ENCODE measurements at places on chromosomes 6 and 20.

GRCh38 chr6:148225871-148226270, 116.8 kb upstream of the SASH1 start:
- no peak for DNase-seq

- no peak for DNase-seq
Observed at GRCh38 chr6:36499918-36500317, 47.4 kb downstream of the STK38 start.

DNA sequence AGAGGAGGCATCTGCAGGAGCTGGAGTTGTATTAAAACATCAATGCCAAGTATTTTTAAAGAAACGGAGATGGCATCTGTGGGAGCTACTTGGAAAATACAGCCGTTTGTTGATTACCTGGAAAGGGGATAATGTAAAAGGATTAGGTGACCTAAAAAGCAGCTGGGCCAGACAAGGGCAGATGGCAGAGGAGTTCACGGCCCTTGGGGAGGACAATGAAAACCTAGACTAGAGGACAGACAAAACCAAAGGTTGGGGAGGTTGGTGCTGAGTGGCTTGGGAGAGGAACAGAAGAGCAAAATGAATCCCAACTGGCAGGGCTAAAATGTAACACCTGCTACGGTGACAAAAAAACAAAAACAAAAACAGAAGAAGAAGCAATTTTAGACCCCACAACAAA, 260.5 kb upstream of the JARID2 start:
- no peak for DNase-seq

DNA sequence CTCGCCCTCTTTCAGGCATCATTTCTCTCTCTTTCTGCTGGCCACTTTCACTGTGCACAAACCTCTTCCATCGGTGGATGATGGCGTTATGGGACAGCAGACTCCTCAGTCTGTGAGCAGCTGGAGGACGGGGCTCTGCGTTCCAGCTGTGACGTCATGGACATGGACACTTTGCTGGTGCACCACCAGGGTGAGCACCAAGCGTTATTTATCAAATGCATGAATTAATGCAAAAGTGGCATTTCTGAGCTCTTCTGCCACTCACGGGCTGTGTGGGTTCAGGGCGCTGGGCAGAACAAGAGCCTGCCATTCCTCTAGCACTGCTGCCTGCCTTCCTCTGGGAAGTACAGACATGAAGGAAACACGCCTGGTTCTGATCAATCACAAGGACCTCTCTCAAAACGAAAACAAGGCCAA, 82.9 kb upstream of the MPC1 start:
- no peak for DNase-seq

Measured in activated CD4-positive, alpha-beta T cell treated with anti-CD3 and anti-CD28 coated beads, Interleukin-2, amount 50 U/mL, for 4 hours (primary cell).